ENCODE measurements at places on chromosomes 2 and 18.
A peak's percentile ranks its signal among the peaks of the same experiment; 100 is the strongest.

- no peak for DNase-seq
These were observed 567.6 kb downstream of the KCNJ3 start for GRCh38 chr2:155266109-155266508.

DNA sequence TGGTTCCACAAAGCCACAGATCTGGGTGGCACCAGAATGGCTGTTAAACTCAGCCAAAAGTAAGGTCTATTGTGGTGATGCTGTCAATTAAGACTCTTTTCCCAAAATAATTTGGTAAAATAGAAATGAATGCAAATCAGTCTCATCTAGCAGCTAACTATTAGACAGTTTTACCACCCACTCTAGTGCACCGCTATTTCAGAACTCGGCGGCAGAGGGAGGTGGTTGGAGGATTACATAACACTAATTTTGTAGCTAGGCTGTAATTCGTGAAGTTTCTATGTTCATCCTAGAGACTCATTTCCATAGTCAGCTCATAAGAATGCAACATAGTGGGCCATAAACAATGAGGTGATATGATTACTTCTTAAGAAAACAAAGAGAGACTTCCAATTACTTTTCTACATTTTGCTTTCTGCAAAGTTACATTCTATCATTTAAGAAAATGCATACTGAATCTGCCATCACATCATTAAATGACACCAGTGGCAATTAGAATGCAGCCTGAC is 413.8 kb downstream of the FBXO15 start:
- DNase-seq = no peak

DNA sequence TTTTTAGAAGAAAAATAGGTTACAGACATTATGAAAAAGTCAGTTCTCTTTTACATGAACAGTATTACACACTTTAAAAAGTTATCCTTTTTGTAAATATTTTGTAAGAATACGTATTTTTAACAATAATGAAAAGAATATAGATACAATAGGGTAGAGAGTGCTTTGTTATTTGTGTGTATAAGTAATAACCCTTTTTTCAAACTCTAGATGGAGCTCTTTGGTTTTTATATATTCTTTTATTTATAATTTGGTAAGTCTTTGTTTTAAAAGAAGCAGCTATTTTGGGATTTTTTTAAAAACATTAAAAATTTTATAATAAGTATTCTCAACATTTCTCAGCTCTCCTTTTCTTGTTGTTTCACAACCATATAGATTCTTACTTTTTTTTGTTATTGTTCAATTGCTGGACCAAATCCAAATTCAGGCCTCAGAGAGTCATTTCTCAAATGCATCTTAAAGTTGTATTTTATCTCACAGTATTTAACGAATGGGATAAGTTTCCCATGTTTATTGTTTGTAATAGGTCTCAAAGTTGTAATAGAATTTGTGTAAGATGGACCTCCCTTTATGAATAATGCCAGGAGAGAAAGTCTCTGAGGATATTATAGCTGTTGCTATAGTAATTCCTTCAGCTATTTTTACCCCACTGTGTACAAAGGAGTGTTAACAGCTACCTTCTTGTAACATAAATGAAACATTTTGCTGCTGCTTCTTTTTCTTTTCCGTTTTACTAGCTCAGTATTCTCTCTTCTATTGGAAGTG is 46.4 kb downstream of the ACYP2 start:
- no peak for DNase-seq

GRCh38 chr2:25168256-25169072 is at the start of gene POMC:
Gene POMC, minus strand, starts transcription at chr2:25168580. Its CDS starts 3,808 bp downstream, at chr2:25164772.
- peak; percentile 35 for DNase-seq

DNA sequence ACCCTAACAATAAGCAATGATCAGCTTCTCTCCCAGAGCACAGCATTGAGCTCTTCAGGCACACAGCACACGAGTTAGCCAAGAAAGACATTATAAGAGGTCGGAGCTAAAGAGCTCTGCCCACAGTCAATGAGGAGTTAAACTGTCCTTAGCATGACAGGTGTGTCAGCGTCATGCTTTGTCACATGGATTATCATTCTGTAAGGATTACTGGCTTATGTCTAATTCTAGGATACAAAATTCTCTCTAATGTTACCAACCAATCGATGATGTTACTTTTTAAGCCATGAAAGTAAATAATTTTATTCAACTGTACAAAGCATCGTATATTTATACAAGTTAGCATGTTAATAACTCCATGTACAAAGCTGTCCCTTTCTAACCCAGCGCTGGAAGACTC is 108.8 kb downstream of the ZNF236 start:
- no peak for DNase-seq

DNA sequence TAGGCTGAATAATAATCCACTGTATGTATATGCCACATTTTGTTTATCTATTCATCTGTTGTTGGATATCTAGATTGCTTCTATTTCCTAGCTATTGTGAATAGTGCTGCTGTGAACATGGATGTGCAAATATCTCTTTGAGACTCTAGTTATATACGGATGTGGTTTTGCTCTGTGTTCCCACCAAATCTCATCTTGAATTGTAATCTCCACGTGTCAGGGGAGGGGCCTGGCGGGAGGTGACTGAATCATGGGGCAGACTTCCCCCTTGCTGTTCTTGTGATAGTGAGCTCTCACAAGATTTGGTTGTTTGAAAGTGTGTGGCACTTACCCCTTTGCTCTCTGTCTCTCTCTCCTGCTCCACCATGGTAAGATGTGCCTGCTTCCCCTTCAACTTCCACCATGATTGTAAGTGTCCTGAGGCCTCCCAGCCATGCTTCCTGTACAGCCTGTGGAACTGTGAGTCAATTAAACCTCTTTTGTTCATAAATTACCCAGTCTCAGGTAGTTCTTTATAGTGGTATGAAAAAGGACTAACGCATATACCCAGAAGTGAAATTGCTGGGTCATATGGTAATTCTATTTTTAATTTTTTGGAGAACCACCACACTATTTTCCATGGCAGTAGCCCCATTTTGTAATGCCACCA is 86.1 kb upstream of the UPP2 start:
- peak; percentile 38 for DNase-seq

DNA sequence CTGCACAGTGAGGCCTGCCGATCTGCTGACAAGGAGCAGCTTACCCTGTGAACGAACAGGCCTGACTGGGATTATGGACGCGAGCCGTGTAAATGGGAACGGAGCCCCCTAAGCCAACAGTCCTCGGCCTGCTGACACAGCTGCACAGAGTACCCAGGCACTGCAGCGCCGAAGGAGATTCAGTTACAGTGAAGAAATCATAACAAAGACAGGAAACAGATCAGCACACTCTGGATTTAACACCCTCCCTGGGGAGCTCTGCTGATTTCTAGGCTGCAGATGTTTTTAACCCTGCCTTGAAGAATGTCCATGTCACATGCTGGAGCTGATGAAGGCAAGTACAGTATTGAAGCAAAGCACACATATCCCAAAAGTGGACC is 43.4 kb downstream of the COLEC12 start:
- DNase-seq = no peak

- DNase-seq = no peak
These were observed 53.1 kb upstream of the NOSTRIN start for GRCh38 chr2:168749297-168749696.

GRCh38 chr18:25176518-25177042 is 175.4 kb downstream of the ZNF521 start:
- DNase-seq = no peak

DNA sequence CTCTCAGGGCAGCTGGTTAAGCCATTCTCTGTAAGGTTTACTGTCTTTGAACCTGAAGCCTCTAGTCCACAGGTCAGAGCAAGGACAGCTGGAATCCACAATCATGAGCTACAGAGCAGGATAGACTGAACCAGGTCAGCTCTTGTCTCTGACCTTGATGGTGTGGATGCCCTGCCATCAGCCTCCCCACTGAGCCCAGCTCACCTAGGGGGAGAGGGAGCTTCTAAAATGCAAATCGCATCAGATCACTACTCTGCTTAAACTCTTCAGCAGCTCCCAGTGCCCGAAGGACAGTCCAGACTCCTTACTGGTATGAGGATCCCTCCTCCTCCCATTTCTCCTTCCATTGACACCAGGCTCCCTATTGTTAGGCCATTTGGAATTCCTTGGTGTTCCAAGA is 255.3 kb upstream of the CCDC68 start:
- DNase-seq = no peak

DNA sequence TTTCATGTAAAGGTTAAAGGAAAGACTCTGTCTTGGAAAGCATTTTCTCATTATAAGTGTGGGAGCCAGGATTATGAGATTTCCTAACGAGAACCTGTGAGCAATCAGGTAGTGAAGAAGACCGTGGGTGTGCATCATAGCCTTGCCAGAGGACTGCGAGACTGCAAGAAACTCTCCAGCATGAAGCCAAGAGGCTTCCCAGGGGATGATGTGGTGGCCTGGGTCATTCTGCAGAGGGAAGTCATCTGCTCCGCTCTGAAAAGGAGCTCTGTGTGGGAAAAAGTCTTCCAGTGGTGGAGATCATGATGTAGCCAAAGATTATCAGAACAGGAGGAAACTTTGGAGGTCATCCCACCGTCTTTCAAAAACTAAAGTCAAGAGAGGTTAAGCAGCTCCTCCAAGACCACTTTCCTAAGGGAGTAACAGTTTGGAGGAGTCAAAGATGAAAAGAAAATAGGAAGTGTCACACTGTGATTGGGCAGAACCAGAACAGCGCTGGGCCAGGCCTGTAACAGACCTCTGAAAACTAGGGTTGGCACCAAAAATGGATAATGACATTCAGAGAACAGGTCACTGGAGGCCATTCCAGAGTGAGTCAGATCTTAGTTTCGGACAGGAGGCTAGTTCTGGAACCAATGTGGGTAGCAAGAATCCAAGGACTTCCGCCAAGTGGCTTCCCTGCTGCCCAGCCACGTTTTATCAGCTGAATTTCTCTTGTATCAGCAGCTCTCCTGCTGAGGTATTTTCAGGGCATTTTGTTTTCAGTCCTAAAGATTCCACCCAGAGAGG is 113.0 kb downstream of the LRATD1 start:
- no peak for DNase-seq

DNA sequence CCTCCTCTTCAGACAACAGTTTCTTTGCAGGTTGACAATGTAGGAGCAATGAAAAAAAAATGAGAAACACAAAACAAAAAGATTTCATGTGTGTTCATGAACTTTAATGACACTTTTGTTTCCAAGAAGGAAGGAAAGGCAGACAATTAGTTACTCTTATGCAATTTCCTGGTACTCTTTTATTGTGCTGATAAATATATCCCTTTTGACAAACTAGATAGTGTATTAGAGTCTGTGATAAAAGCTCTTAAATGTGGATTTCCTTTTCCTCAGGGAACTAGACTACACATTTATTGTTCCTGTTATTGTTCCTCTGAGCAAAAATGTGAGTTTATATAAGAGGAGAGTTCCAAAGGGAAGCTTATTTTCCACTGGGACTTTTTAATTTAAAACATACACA is 188.7 kb upstream of the NRXN1 start:
- DNase-seq = no peak

GRCh38 chr2:17506736-17507616 is 11.3 kb downstream of the RAD51AP2 start:
- no peak for DNase-seq

DNA sequence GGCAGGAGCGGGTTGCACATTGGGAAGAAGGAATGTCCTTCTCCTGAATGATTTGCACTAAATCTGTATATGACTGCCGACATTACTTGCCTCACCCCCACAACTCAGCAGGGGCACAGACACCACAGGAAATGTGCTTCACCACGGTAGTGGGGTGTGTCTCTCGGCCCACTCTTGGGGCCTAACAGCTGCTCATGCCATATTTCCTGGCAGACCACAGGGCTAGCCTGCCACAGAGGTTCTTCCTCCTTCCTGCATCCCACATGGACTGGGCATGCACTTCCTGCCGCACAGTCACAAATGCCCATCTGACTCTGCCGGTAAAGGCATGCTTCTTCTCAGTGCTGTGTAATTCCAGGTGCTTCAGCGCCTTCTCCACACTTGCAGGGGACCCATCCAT is 10.3 kb upstream of the PAPOLG start:
- no peak for DNase-seq

GRCh38 chr18:76388261-76388660 is 106.8 kb downstream of the ZNF516 start:
- DNase-seq = no peak

DNA sequence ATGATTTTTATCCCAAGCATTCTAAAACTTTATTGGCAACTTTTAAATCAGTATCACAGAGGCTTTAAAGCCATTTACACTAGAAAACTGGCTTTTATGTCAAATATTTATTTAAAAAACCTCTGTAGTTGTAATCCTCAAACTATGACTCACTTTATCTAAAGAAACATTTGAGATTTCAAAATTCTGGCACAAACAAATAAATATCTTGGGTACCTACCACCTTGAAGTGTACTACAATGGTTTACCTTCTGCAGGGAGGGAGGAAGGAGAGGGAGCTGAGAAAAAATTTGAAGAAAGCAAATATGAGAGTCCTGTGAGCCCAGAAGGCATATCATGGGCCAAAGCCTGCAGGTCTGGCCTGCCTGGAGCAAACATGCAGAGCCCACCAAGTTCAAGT is 155.6 kb downstream of the NCKAP5 start:
- DNase-seq = no peak

DNA sequence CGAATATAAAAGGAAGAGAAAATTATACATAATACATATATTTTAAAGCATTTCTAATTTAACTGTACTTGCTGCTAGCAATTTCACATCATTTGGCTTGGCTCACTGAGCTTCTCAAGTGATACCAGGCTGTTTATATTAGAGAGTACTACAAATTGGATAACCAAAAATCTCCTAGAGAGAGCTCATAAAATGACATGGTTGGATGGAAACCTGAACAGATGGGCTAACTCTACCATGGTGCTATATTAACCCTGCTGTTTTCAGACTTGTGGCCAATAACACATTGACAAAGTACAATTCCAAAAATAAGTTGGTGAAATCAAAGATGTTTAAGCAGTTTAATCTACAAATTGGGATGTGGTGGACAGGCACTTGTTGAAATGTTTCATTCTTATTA is 364.4 kb upstream of the GCFC2 start:
- DNase-seq = no peak

Data from naive thymus-derived CD4-positive, alpha-beta T cell (primary cell).